Hair follicular keratinocyte (primary cell): ENCODE measurements at places on chromosomes 4 and X. TPM values are rescaled to one million over a fixed set of nuclear protein-coding genes. Genes with fewer than 3 reads are reported as not detected.

Gene LAMTOR3
- 25.6 and 32.3 TPM in 2 replicates for total RNA-seq

Gene ASB5
- not detected in 2 replicates for total RNA-seq

Gene ANOS1
- 2.6 and 16.6 TPM in 2 replicates for total RNA-seq

Gene CPZ
- not detected in 2 replicates for total RNA-seq

Gene AREG
- total RNA-seq: 1,201 and 2,086 TPM in 2 replicates

Gene PAGE2B
- total RNA-seq: not detected in 2 replicates

Gene XAGE1A
- not detected in 2 replicates for total RNA-seq

Gene DDIT4L
- not detected in 2 replicates for total RNA-seq

Gene ZCCHC18
- 0.31 TPM in 1 of 2 replicates, not detected in the other for total RNA-seq

Gene TLR10
- total RNA-seq: not detected in 2 replicates

Gene CXCL10
- total RNA-seq: 0.30 and 1.6 TPM in 2 replicates

Gene RS1
- not detected in 2 replicates for total RNA-seq

Gene SLC49A3
- not detected in 2 replicates for total RNA-seq

Gene RIPPLY1
- total RNA-seq: not detected in 2 replicates

Gene NDP
- total RNA-seq: not detected in 2 replicates
